ENCODE measurements at places on chromosomes 5 and 9.

DNA sequence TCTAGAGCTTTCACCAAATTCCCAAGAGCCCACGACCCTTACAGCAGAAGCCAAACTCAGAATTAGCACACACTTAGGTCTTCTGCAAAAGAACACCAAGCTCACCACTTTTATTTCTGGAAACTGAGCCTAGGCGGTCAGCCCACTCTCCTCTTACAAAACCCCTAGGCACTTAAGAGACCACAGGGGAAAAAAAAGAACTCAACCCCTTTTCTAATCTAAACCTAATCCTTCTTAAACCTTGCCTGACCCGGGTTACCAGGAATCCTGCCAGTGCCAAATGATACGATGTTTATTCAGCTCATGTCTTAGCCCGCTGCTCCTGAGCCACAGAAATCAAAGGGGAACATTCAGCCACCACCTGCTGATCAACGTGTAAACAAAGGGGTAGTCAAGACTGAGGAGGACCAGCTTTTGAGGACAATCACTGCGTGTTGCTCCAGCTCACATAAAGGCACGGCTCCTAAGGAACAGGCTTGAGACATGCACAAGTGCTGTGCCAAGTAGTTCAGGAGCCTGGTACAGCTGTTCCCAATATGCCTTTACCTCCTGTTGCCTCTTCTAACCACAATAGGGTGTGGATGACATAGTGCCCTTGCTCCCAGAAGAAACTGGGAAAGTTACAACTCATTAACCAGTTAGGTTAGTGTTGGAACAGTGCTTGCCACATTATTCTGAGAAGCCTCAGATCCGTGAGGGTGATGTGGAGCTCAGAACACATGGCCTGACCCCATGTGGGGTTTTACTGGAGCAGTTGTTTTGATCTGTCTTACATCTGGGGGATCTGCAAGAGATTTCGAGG lies 49.3 kb downstream of the ZFAND5 start:
- no peak for DNase-seq

GRCh38 chr5:151825445-151825844 lies 53.7 kb downstream of the G3BP1 start:
- DNase-seq: no peak

- DNase-seq: no peak
Observed at GRCh38 chr9:95516221-95516733, 494 bp downstream of the PTCH1 start.

DNA sequence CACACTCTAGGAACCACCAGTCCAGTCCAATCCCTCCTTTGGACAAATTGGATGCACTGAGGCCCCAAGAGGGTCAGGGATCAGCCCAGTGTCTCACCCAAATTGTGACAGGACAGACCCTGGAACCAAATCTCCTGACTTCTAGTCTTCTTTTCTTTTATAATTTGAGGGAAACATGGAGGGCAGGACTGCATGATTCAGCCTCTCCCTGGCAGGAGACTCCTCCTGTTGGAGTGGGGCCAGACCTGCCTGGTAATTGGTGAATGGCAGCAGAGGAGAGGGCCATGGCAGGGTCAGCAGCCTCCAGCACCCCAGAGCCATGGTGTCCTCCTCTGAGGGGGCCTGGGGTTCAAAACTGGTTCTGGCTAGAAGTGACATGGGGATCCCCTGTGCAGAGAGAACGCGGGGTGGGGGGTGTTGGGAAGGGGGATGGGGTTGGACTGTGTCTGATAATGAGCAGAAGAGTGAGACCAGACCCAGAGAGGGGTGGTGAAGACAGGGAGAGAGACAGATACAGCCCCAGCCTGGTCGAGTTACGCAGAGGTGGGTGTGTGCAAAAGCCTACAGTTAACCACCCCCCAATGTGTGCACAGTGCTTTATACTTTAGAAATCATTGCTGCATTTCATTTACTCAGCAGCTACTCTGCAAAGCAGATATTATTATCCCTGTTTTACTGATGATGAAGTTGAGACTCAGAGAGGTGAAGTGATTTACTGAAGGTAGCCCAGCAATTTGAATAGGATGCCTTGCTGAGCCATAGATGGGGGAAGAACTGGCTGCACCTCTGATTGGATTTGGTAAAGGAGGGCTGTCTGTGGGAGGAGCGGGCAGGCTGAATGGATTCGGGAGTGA lies 3.8 kb upstream of the SYNPO start:
- no peak for DNase-seq

GRCh38 chr5:94263068-94263467 lies 355.3 kb downstream of the KIAA0825 start:
- DNase-seq: no peak

- no peak for DNase-seq
Observed at GRCh38 chr9:99366621-99367020, 144.5 kb downstream of the SEC61B start.

GRCh38 chr5:132277971-132278853 lies 16.0 kb upstream of the SLC22A4 start:
- DNase-seq: no peak

DNA sequence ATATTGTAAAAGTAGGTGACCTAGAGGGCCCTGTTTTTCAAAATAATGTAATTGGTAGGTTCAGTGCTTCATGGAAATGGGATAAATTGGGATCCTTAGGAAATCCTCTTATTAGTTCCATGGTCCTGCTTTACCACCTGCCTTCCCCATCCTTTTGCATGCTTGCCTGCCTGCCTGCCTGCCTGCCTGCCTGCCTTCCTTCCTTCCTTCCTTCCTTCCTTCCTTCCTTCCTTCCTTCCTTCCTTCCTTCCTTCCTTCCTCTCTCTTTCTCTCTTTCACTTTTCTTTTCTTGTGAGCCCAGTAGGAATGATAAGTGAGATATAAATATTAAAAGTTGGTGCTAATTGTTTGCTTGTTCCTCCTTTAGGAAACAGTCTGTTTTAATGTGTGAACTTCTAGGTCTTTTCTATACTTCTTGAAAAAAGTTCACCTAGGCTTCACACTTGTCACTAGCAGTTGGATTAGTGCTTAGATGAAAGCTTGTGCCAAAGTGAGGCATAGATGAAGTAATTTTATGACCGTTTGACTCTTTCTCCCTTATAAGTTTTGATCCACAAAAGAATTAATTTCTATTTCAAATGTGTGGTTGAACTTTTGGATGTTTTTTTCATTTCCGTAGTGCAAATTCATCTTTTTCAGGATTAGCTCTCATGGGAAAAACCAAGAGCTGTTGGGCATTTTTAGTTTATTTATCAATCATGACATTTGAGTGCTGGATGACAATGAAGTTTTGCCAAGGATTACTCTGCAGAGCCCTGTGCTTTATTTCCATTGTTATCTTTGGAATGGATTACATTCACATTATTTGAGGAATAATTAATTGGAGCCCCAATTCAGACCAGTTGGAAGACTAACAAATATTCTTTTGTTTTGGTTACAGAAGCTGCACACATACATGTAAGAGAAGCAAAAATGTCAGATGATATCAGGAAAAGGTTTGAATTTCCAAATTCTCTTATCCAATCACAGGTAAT lies 30.7 kb downstream of the FOCAD start:
- DNase-seq: no peak

- no peak for DNase-seq
Observed at GRCh38 chr9:69122549-69123141, 51.4 kb upstream of the TJP2 start.

DNA sequence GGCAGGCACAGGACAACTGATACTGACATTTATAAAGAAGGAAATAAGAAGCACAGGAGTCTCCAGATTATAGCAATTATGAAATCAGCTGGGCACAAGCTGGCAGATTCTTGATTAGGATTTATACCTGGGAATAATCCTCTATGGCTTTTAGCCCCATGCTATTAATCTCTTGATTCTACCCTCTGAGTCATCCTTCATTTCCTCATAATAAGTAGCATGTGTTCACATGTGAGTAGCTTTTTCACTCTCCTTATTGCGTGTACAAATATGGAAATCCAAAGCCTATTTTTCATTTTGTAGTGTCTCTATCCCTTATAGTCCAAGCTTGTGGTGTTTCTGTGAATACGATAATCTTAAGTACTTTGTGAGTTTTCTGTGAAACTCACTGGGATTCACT lies 185.0 kb upstream of the PRLR start:
- DNase-seq: no peak

DNA sequence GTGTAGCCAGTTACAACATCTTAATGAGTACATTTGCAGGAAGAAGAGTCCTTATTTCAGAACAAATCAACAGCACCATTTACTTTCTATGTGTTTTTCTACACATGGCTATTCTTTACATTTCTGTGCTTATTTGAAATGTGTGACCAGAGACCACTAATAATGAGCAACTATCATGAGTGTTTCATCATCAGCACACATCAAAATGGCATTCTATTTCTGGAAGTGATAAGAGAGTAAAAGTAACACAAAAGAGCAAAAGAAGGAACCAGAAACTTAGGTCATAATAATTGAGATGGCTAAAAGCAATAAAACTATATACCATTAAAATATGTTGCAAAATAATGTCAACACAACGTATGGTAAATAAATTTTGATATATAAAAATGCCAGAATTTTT lies 159.7 kb downstream of the PBX3 start:
- no peak for DNase-seq
